CD14-positive monocyte (primary cell): ENCODE measurements at places on chromosomes 6 and 20.

DNA sequence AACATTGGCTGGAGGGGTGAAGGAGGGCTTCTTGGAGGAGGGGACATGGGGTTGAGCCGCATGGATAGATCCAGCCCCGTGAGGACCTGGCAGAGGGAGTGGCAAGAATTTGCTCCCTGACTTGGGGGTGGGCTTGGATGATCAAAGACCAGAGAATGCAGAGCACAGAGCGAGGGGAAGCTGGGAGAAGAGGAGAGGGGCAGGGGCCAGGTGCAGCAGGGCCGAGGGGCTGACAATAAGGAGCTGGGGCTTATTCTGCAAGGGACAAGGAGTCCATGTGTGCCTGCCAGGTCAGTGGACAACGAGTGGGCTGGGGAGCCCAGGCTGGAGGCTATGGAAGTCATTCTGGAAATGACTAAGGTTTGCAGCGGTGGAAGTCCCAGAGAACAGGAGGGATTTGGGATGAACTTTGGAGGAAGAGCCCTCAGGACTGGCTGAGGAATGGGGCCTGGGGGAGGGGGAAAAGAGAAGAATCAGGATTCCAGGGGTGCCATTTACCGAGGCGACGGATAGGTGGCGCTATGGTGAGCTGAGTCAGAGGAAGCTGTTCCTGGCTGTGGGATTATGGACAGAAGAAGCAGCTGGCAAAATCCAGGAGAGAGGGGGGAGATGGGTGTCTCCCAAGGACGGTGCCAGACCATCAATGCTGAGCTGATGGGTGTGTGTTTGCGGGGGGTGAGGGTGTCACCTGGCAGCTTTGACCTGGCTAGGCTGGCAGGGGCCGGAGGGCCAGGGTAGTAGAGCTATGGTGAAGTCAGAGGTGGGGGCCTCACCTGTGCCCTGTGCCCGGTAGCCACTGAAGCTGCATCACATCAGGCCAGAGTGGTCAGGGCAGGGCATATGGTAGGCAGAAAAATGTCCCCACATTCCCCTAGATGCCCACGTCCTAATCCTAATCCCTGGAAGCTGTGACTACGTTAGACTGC, 7.8 kb downstream of the KCNG1 start:
- H3K4me1 ChIP-seq, result no peaks in the 10 kb centered on the region
- H3K36me3 ChIP-seq, result no peaks in the 10 kb centered on the region
- H3K27me3 ChIP-seq, result peaks cover 10% of the 10 kb centered on the region
- no peak overlapping the region for H3K4me3 ChIP-seq

GRCh38 chr20:40233406-40233805, 455.6 kb downstream of the MAFB start:
- peaks cover 16% of the 10 kb centered on the region for H3K27me3 ChIP-seq
- H3K36me3 ChIP-seq, result no peaks in the 10 kb centered on the region
- no peak overlapping the region for H3K4me3 ChIP-seq
- no peak overlapping the region for H3K27ac ChIP-seq
- no peaks in the 10 kb centered on the region for H3K4me1 ChIP-seq

- H3K27ac ChIP-seq, result no peak overlapping the region
- H3K4me3 ChIP-seq, result no peak overlapping the region
- H3K36me3 ChIP-seq, result no peaks in the 10 kb centered on the region
- DNase-seq, result no peak
Measured at GRCh38 chr6:7529141-7529540, 12.3 kb upstream of the DSP start.

DNA sequence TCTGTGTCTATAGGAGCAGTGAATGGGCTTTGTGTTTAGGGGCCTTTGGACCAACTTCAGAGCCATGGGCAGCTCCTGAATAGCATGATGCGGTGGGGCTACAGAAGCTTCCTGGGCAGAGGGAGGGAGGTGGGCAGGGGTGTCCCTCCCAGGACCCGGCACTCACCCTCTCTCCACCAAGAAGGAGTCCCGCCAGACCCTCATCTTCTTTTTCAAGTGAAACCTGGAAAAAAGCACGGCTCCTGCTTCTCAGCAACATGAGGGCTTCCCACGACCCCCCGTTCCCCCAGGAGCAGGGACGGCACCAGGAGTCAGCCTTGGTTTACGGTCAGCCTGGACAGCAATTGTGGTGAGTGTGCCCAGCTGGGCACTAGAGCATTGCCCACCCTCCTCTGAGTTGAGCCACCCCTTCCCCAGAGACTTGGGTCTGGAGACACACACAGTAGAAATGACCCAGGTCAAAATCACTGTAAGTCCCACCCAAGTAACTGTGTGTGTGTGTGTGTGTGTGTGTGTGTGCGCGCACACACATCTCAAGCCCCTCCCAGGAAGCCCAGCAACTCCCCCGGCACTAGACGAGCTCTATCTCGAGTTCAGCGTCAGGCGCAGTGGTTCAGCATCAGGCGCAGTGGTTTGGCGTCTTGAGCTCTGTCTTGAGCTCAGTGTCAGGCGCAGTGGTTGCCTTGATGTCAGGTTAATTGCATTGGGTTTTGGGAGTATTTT, 108.2 kb downstream of the SULF2 start:
- H3K4me3 ChIP-seq, result no peak overlapping the region
- H3K36me3 ChIP-seq, result peaks cover 100% of the 10 kb centered on the region
- H3K27me3 ChIP-seq, result no peaks in the 10 kb centered on the region
- H3K27ac ChIP-seq, result no peak overlapping the region
- no peaks in the 10 kb centered on the region for H3K4me1 ChIP-seq
- DNase-seq, result no peak

GRCh38 chr6:154343473-154344308, 12.9 kb downstream of the IPCEF1 start:
- H3K36me3 ChIP-seq, result peaks cover 19% of the 10 kb centered on the region
- H3K4me1 ChIP-seq, result peaks cover 42% of the 10 kb centered on the region

- no peak for DNase-seq
- no peak overlapping the region for H3K27ac ChIP-seq
- H3K27me3 ChIP-seq, result peaks cover 2% of the 10 kb centered on the region
- no peak overlapping the region for H3K4me3 ChIP-seq
- H3K36me3 ChIP-seq, result no peaks in the 10 kb centered on the region
Measured at GRCh38 chr20:43969501-43970182, 55.0 kb downstream of the TOX2 start.

GRCh38 chr20:46894971-46895905, 595 bp downstream of the EYA2 start:
- no peak overlapping the region for H3K27ac ChIP-seq
- peaks cover 61% of the 10 kb centered on the region for H3K27me3 ChIP-seq
- H3K4me1 ChIP-seq, result no peaks in the 10 kb centered on the region
- H3K4me3 ChIP-seq, result no peak overlapping the region
- H3K36me3 ChIP-seq, result no peaks in the 10 kb centered on the region

GRCh38 chr20:39057143-39057542, 95.0 kb downstream of the DHX35 start:
- no peak overlapping the region for H3K27ac ChIP-seq
- H3K36me3 ChIP-seq, result no peaks in the 10 kb centered on the region
- no peak for DNase-seq
